ENCODE measurements at places on chromosomes 7 and 10.

DNA sequence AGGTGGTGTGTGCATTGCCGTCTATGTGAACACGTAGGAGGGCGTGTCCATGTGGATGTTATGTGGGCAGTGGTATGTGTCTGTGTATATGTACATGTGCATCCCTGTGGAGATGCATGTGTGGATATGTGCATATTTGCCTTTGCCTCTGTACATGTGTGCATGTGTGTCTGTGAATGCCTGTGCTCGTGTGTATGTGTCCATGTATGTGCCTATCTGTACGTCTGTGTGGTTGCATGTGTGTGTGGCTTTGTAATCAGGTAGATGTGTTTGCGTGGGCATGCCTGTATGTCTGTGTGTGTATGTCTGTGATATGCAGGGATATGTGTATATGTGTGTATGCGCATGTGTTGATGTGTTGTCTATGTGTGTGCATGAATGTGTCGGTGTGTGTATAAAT is 19.7 kb downstream of the ADCY1 start:
- no peak for DNase-seq

DNA sequence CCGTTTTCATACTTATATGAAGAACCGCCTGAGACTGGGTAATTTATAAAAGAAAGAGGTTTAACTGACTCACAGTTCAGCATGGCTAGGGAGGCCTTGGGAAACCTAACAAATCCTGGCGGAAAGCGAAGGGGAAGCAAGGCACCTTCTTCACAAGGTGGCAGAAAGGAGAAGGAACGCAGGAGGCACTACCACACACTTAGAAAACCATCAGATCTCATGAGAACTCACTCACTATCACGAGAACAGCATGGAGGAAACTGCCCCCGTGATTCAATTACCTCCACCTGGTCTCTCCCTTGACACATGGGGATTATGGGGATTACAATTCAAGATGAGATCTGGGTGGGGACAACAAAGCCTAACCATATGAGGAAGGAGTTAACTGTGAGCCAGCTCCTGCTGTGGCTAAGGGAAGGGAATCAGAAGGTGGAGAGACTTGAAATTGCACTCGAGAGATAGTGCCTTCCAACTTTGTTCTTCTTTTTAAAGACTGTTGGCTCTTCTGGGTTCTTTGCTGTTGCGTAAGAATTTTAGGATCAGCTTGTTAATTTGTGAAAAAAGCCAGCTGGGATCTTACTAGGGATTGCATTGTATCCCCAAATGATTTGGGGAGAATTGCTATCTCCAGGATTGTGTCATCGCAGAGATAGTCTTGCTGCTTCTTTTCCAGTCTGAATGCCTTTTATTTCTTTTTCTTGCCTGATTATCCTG is 21.0 kb downstream of the OPTN start:
- no peak for DNase-seq

DNA sequence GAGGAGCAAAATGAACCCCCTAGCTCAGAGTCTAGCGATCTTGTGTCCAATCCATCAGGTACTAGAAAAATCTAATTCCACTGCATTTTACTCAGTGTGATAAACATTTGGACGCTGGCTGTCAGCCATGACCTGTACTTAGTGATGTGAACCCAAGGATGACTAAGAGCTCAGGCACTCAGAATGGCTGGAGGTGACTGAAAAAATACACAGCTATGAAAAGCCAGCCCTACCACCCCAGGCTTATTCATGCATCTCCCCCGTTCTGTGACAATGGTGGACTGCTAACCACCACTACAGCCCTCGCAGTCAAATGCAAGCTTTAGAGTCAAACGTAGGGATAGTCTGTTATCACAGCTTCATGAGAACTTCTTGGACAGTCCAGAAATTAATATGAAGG is 14.9 kb downstream of the AFAP1L2 start:
- peak; percentile 45 for DNase-seq

GRCh38 chr7:145478541-145478940 is 638.1 kb upstream of the CNTNAP2 start:
- no peak for DNase-seq

DNA sequence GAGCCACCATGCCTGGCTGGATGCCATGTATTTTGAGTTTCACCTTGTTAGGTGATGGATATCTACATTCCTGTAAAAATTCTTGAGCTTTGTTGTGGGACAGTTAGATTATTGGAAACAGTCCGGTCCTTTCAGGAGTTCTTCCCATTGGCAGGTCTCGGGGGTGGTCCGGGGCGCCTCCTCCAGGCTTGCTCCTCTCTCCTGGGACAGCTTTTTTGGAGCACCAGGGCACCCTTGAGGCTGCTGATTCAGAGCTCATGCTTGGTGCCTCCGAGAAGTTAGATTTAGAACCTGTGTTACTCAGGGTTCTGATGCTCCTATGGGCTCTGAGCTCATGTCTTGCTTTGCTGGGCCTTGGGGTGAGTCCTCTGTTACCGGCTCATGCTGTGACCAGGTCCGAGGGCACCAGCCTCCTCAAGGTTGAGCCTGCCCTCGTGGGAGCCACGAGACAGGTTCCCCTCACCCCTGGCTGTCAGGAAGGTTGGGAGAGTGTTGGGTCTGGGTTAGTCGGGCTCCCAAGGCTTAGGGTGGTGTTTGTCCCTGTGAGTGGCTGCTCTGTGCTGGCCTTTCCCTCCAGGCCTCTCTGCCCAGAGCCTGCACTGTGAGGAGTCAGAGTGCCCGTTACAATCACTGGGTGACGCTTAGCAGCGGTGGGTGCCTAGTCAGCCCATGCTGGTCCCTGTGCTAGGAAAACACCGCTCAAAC is 6.0 kb downstream of the SPRN start:
- no peak for DNase-seq

DNA sequence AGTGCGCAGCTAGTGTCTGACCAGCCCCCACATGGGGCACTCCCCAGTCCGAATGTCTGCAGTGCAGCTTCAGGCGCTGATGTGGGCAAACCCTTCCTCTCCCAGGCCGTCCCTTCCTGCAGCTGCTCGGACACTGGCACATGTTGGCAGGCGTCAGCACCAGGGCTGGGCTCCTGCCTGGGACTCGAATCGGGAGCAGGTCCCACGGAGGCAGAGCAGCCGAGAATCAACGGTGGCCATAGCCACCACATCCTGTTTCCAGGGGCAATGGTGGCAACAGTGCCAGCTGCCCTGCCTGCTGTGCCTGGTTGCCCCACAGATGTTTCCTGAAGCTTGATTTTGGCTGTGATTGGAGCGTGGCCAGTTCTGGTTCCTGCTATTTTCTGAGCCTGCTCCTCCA is 65.8 kb downstream of the MGMT start:
- no peak for DNase-seq

DNA sequence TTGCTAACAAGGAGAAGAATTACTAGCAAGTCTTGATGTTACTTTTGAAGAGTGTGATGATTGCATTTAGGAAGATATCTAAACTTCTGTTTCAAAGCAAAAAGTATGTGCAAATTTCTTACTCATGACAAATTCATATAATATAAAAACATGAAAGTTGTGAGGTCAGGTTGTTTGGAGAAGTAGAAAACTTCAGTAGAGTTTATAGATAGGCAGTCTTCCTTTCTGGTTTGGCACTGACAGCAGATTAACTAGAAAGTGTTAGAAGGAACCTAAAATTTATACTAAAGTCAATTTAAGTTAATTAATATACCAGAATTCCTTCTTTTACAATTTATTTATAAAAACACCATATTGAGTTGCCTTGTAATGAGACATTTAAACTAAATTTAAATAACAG is 16.9 kb downstream of the PTEN start:
- no peak for DNase-seq

DNA sequence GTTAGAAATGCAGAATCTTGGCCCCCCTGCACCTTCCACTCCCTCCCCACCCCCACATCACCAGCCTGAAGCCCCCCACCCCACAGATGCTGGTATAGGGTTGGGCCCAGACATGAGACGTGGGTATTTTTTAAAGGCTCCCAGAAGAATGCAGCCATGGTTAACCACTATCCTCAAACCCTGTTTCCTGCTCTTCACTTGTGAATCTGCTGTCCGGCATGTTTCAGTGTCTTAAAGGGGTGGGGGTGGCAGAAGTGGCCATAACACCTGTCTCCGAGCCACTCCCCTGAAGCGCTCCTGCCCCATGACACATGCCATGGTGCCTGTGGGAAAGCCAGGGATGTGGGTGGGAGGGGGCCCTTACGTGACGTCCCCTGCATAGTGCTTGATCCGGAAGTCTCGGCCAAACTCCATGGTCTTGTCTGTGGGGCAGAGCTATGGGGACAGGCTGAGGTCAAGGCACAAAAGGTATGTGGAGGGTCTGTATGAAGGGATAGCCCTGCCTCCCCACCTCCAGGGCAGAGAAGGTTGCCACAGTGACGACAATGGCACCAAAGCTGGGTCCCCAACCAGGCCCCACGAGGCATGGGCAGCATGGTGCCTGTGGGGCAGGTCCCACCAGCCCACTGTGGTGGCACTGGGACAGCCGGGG is 9.6 kb downstream of the MYO1G start:
- no peak for DNase-seq

DNA sequence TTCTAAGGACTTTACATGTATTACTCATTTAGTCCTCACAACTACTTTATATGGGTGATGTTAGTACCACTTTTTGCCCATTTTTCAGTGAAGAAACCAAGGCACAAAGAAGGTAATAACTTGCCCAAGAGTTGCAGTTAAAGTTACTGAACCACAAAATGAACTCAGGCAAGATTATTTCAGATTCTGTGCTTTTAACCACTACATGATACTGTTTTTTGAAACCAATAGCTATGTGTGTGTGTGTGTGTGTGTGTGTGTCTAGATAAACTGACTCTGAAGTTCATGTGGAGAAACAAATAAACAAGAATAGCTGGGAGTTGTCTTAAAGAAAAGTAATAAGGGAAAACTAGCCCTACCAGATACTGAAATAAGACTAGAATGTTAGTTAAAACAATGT is 60.8 kb upstream of the OIT3 start:
- no peak for DNase-seq

Data from fibroblast of skin of right biceps (primary cell).